Activated T-helper 9 cell treated with anti-CD3 and anti-CD28 coated beads, Interleukin-2, amount 50 U/mL, for 16 hours (primary cell): ENCODE measurements at places on chromosomes 16 and 17.

- no peak for DNase-seq
These were observed 74.7 kb downstream of the WIPI1 start for GRCh38 chr17:68382582-68383085.

DNA sequence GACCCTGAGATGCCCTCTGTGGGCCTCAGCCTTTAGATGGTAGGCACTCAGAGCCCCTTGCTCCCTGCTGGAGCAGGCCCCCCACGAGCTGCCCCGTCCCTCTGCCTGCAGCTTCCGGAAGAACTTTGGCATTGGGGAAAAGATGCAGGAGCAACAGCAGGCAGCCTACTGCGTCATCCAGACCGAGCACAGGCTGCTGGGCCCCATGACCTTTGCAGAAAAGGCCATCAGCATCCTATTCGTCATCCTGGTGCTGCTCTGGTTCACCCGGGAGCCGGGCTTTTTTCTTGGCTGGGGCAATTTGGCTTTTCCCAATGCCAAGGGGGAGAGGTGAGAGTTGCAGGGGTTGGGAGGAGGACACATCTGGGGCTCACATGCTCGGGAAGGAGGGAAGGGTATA, 12.7 kb upstream of the FOXN1 start:
- DNase-seq: no peak

GRCh38 chr16:88624977-88625576, 13.3 kb upstream of the IL17C start:
- no peak for DNase-seq

- DNase-seq: no peak
These were observed 113.7 kb upstream of the DHX40 start for GRCh38 chr17:59451706-59452105.

- no peak for DNase-seq
These were observed 6.8 kb downstream of the CRISPLD2 start for GRCh38 chr16:84826558-84826941.

- no peak for DNase-seq
These were observed 1355.2 kb downstream of the CDH8 start for GRCh38 chr16:60681043-60681442.

GRCh38 chr16:77499373-77500285, 64.8 kb upstream of the ADAMTS18 start:
- no peak for DNase-seq

- DNase-seq: no peak
These were observed 41.0 kb downstream of the TADA2A start for GRCh38 chr17:37447641-37448040.

DNA sequence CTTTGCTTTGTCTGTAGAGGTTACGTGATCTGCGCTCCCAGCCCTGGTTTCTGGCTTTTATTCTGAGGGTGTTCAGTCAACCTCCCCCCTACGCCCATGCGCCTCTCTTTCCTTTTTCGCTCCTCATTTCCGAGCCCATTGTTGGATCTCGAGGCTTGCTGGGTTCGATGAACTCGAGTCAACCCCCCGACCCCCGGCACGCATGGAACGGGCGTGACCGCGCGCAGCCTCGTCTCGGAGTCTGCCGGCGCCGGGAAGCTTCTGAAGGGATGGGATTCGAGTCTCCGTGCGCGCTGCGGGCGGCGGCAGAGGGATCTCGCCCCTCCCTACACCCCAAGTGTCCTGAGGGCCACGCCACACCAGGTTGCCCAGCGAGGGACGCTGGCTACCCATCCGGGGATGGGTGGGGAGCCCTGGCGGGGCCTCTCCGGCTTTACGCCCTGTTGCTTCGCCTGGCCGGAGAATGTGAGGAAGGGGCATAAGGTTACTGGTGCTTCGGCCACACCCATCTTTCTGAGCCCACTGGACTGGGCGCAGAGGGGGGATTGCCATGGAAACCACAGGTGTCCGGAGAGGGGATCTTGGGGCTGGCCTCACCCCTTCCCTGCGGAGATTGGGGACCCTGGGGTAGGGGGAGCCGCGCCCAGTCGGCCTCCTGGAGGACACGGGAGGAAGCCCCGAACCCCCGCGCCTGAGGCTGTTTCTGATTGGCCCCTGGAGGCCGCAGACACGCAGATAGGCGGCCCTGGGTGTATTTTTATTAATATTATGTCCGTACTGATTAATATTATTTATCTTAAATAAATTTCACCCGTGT, 1.8 kb downstream of the MAPT start:
- no peak for DNase-seq

GRCh38 chr17:75827308-75828075, 16.7 kb downstream of the UNC13D start:
- DNase-seq: peak; percentile 56

- DNase-seq: no peak
These were observed 33.9 kb upstream of the RPTOR start for GRCh38 chr17:80510772-80511171.

DNA sequence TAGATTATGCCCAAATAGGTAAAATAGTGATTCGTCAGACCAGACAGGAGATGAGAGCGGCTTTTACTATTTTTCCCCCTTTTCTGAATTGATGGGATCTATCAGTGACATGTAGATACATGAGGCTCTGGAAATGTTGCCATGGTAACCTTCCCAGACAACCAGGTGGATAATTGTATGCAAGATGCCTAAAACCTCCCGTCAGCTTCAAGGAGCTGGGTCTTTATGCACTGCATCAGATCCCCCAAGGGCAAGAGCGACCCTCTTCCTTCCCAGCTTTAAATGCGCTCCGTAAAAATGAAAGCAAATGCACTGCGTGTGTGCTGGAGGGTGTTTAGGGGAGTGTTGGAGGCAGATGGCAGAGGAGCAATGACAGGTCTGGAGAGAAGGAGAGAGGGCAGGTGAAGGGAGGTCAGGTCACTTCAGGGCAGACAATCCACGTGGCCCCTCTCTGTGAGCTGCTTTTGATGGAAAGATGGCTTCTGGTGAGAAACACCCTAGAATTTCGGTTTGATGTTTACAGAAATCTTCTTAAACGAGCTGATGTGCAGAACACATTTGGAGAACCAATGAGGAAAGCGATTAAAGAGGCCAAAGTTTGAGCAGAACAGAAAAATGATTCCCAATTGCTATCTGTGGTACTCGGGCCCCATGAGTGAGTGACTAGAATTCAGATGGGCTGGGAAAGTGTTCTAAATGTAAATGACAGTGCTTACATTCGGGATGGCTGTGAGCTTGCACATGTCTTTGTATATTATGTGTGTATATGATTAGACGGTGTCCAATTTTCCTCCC, 461.7 kb upstream of the HSBP1 start:
- DNase-seq: no peak
